ENCODE measurements at places on chromosomes 7 and 10. TPM values are rescaled to one million over a fixed set of nuclear protein-coding genes. Genes with fewer than 3 reads are reported as not detected.

FAM25A gene
- not detected for total RNA-seq

DENND2A gene
- total RNA-seq, result 3.2 TPM

NPSR1 gene
- total RNA-seq, result not detected

CCDC172 gene
- not detected for total RNA-seq

ORAI2 gene
- total RNA-seq, result 42.7 TPM

GIMAP4 gene
- total RNA-seq, result 0.54 TPM

CUTC gene
- total RNA-seq, result 22.0 TPM

ITIH2 gene
- total RNA-seq, result 0.12 TPM

FAM25G gene
- not detected for total RNA-seq

LRGUK gene
- not detected for total RNA-seq

NME8 gene
- not detected for total RNA-seq

IQUB gene
- total RNA-seq, result 0.12 TPM

EFCAB10 gene
- not detected for total RNA-seq

MYPN gene
- 0.12 TPM for total RNA-seq

MINDY3 gene
- total RNA-seq, result 17.3 TPM

TAS2R3 gene
- total RNA-seq, result 0.54 TPM

AGMO gene
- total RNA-seq, result 1.2 TPM

SSC4D gene
- total RNA-seq, result 0.37 TPM

MYO3A gene
- total RNA-seq, result not detected

PTF1A gene
- not detected for total RNA-seq

SFXN4 gene
- total RNA-seq, result 29.5 TPM

ZNF239 gene
- 5.0 TPM for total RNA-seq

TBL2 gene
- 58.4 TPM for total RNA-seq

IFIT3 gene
- 16.1 TPM for total RNA-seq

TMEM213 gene
- total RNA-seq, result not detected

SEMA3E gene
- total RNA-seq, result 0.15 TPM

EVX1 gene
- total RNA-seq, result 0.50 TPM

LRRC27 gene
- total RNA-seq, result 7.6 TPM

TMEM254 gene
- total RNA-seq, result 13.1 TPM

ZNF485 gene
- total RNA-seq, result 3.7 TPM

TMEM196 gene
- not detected for total RNA-seq

SP8 gene
- total RNA-seq, result not detected

PDZD7 gene
- 0.06 TPM for total RNA-seq

AASS gene
- total RNA-seq, result 11.7 TPM
